ENCODE measurements at places on chromosomes 12 and 14. TPM values are rescaled to one million over a fixed set of nuclear protein-coding genes. Genes with fewer than 3 reads are reported as not detected.

Gene PIK3C2G
- 3.7 TPM for total RNA-seq

Gene DAO
- total RNA-seq, result not detected

Gene MANSC4
- total RNA-seq, result not detected

Gene FGF23
- total RNA-seq, result not detected

Gene TAS2R46
- total RNA-seq, result not detected

Gene TESPA1
- 2.0 TPM for total RNA-seq
